ENCODE measurements at places on chromosomes 1 and 21. TPM values are rescaled to one million over a fixed set of nuclear protein-coding genes. Genes with fewer than 3 reads are reported as not detected.

GRCh38 chr1:39391691-39392679, 99.5 kb upstream of the BMP8A start:
- peak overlapping the region; percentile 36 for H3K4me3 ChIP-seq
- peaks cover 71% of the 10 kb centered on the region for H3K4me1 ChIP-seq
- H3K36me3 ChIP-seq, result peaks cover 4% of the 10 kb centered on the region

GRCh38 chr21:26892151-26892550, 46.9 kb upstream of the ADAMTS1 start:
- H3K27ac ChIP-seq, result no peak overlapping the region
- DNase-seq, result no peak

GRCh38 chr1:65054481-65054880, 88.1 kb upstream of the JAK1 start:
- DNase-seq, result no peak
- H3K27ac ChIP-seq, result no peak overlapping the region
- H3K4me1 ChIP-seq, result no peaks in the 10 kb centered on the region
- no peaks in the 10 kb centered on the region for H3K27me3 ChIP-seq
- 0 out of 2 replicates have a peak, but pooled peaks cover 5% of the 10 kb centered on the region for H3K36me3 ChIP-seq

Gene CCDC190
- not detected for total RNA-seq

- no peaks in the 10 kb centered on the region for H3K4me1 ChIP-seq
- no peak for DNase-seq
- no peak overlapping the region for H3K27ac ChIP-seq
- H3K36me3 ChIP-seq, result no peaks in the 10 kb centered on the region
- no peak overlapping the region for H3K4me3 ChIP-seq
Observed at GRCh38 chr1:78958711-78959110, 47.8 kb downstream of the ADGRL4 start.

Gene ZNF670
- total RNA-seq, result 4.6 TPM

DNA sequence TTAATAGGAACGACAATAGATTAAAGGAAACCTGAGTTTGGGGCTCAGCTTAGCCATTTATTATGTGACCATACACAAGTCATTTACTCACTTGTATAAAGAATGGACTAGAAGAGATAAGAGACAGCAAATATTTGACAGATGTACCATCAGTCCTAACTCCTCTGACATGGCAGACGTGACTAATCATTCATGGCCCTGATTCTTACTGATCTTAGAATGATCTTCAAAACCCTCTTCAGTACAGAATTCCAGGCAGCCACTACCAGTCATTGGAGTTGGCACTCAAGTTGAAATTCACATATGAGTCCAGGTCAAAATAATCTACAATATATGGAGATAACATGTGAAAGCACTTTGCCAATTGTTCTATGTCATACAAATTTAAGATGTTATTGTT, 21.0 kb upstream of the POU2F1 start:
- H3K4me1 ChIP-seq, result 0 out of 2 replicates have a peak, but pooled peaks cover 6% of the 10 kb centered on the region
- no peaks in the 10 kb centered on the region for H3K36me3 ChIP-seq
- H3K4me3 ChIP-seq, result no peak overlapping the region
- H3K27ac ChIP-seq, result no peak overlapping the region
- DNase-seq, result no peak

Gene CD101
- not detected for total RNA-seq

- H3K4me1 ChIP-seq, result no peaks in the 10 kb centered on the region
- H3K36me3 ChIP-seq, result no peaks in the 10 kb centered on the region
- DNase-seq, result no peak
- H3K27me3 ChIP-seq, result peaks cover 4% of the 10 kb centered on the region
- H3K4me3 ChIP-seq, result no peak overlapping the region
- no peak overlapping the region for H3K27ac ChIP-seq
Observed at GRCh38 chr1:209791920-209792319, 7.6 kb upstream of the C1orf74 start.

Gene TMEM51
- total RNA-seq, result 0.54 TPM

All from GM23248 (cell line).